Activated CD8-positive, alpha-beta T cell treated with anti-CD3 and anti-CD28 coated beads for 36 hours (primary cell): ENCODE measurements at places on chromosomes 6 and 20.

DNA sequence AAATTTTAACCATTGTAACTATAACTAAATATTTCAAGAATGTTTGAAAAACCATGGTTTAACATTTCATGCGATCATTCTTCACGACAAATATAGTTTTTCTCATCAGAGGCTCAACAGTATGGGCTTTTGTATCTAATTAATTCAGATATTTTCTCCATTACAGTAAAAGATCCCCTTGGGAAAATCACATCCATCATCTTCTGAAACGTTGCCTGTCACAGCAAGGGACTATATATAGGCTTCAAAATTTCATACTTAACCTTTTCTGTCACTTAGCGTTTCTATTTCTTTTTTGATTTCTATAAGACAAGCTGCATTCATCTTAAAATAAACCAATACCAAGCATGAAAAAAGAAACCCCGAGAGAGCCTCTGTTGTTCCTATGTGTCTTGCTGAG is 710.0 kb downstream of the PRKN start:
- H3K4me3 ChIP-seq, result no peak overlapping the region
- DNase-seq, result no peak
- H3K27me3 ChIP-seq, result no peaks in the 10 kb centered on the region
- no peaks in the 10 kb centered on the region for H3K36me3 ChIP-seq
- no peaks in the 10 kb centered on the region for H3K4me1 ChIP-seq

- no peak overlapping the region for H3K4me3 ChIP-seq
- H3K36me3 ChIP-seq, result no peaks in the 10 kb centered on the region
- H3K27ac ChIP-seq, result no peak overlapping the region
- DNase-seq, result no peak
Measured at GRCh38 chr20:39857187-39857586, 831.8 kb downstream of the MAFB start.

- no peaks in the 10 kb centered on the region for H3K4me1 ChIP-seq
- no peak overlapping the region for H3K4me3 ChIP-seq
- H3K27me3 ChIP-seq, result peaks cover 1% of the 10 kb centered on the region
- no peak for DNase-seq
- H3K36me3 ChIP-seq, result no peaks in the 10 kb centered on the region
Measured at GRCh38 chr20:19918965-19919329, 98.2 kb upstream of the NAA20 start.

GRCh38 chr6:118553132-118553531 is 5.0 kb downstream of the PLN start:
- no peak for DNase-seq
- H3K4me3 ChIP-seq, result no peak overlapping the region
- no peaks in the 10 kb centered on the region for H3K27me3 ChIP-seq
- H3K4me1 ChIP-seq, result peaks cover 43% of the 10 kb centered on the region

- no peaks in the 10 kb centered on the region for H3K4me1 ChIP-seq
- H3K4me3 ChIP-seq, result no peak overlapping the region
- no peaks in the 10 kb centered on the region for H3K36me3 ChIP-seq
- H3K27ac ChIP-seq, result no peak overlapping the region
- peaks cover 2% of the 10 kb centered on the region for H3K27me3 ChIP-seq
- DNase-seq, result no peak
Measured at GRCh38 chr6:130928158-130928912, 101.1 kb downstream of the SMLR1 start.
